ENCODE measurements at places on chromosomes 3 and 15.

- DNase-seq: no peak
Observed at GRCh38 chr3:49263159-49263889, 13.7 kb downstream of the C3orf62 start.

DNA sequence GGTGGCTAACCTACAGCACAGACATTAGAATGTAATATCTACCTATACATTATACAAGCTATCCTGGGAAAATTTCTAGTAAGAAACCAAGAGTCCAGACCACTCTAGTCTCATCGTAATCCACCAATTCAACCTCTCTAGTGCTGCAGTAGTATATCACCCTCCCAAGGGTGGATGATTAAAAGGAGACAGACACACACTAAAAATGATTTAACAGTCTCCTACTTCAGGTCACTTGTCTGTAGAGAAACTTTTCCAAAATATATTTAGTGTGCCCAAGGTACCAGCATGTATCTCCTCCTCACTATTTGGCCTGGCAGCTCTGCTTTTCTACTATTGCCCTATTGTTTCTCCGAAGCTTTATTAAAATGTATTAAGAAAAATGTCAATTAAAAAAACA is 45.0 kb downstream of the ZBTB20 start:
- no peak for DNase-seq

GRCh38 chr15:62083194-62084154 is 16.7 kb downstream of the C2CD4A start:
- no peak for DNase-seq

- DNase-seq: no peak
Observed at GRCh38 chr15:66772604-66773128, 70.6 kb downstream of the SMAD6 start.

DNA sequence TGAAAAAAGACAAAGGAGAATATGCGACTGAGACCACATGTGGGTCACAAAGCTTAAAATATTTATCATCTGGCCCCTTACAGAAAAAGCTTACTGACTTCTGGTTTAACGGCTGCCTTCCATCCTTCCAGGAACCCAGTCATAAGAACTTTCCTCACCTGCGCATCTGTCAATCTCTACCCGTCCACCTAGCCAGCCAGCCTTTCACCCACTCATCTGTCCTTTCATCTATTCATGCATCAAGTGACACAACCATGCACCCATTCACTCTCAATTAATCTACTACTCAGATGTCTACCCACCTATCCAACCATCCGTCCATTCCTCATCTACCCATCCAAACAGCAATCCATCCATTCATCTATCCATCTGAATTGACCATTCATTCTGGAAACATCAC is 64.2 kb upstream of the NR2C2 start:
- DNase-seq: no peak

DNA sequence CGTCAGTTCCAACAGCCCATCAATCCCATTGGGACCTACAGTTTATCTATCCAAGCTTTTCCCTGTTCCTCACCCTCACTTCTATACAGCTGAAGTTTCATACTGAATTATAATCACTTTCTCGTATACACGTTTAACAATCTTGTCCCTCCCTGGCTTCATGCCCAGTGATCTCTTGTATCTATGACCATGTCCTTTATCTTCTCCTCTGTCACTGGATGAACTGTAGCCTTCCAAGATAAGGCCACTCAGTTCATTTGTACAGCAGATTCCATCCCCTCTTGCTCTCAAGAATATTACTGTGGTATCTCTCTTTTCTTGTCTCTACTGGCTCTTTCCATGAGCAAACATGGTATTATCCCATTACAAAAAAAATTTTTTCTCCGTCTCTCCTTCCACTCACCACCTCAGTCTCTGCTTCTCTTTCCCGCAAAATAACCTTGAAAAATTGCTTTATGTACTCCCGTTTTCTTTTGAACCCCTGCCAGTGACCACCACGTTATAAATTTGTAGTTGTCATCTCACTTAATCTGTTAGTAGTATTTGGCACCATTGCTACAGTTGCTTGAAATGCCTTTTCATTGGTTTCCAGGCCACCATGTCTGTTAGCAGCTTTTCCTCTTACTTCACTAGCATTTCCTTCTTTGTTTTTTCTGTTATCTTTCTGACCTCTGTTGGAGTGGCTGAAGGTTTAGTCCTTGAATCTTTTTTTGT is 9.4 kb downstream of the CTNNB1 start:
- DNase-seq: no peak

GRCh38 chr15:62969442-62970089 is 73.0 kb upstream of the TPM1 start:
- DNase-seq: no peak

DNA sequence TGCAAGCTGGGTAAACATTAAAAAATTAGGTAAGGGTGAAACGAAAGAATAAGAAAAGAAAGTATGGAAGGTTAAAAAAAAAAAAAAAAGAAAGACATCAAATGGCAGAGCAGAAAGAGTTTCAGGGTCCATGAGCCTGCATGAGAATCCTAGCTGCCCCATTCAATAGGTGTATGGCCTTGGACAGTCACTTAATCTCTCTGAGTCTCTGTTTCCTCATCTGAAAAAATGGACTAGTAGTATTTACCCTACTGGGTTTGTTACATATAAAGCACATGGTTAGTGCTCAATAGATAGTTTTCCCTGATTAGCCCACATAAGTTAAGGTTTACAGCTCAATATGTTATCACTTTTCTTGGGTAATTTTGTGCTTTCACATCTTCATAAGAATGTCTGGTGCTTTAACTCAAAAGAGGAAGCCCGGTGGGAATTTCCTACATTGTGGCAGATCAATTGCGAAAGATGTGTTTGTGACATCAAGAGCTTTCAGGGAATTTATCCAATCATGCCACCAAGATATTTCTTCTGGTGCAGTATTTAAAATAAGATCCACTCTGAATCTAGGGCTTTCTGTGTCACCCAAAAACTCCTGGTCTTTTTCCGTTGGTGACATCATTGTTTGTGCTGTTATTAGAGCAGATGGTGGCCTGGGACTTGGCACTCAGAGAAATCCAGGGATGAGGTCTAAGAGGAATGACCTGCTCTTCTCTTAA is 57.2 kb upstream of the UBE2E1 start:
- DNase-seq: no peak
